T-helper 22 cell (primary cell): ENCODE measurements at places on chromosomes 3 and 15.

- DNase-seq = no peak
Measured at GRCh38 chr3:131743126-131743525, 240.4 kb upstream of the MRPL3 start.

DNA sequence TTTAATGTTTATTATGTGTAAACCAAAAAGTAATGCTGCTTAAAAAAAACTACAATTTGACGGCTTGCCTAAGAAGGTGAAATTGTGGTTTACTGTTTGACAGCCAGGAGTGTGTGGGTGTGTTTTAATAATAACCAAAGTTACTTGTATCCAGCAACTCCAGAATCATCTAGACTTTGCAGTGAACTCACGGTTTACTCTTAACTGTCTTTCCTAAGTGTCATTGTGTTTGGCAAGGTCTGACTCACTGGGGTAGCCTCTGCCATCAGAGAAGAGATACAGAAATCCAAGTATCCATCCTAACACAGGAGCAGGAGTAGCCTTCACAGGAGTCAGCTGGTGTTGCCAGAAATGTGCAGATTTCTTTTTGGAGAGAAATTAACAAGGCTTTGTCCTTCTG is 151.1 kb downstream of the CTNNB1 start:
- DNase-seq = no peak

DNA sequence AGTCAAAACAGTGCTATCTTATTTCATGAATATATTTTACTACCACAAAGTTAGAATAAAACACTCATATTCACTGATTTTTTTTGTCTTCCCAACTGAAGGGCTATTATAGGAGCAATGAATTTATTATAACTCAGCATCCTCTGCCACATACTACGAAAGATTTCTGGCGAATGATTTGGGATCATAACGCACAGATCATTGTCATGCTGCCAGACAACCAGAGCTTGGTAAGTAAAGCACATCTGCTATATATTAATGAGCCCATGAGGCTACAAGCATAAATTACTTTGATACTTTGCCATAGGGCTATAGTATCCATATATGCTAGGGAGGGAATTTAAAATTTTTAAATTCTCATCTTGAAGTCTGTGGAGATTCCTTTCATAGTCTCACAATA is 95.9 kb downstream of the FEZF2 start:
- no peak for DNase-seq

GRCh38 chr3:177787279-177788041 is 590.2 kb upstream of the TBL1XR1 start:
- DNase-seq = no peak

GRCh38 chr3:149369991-149370866 is 7.2 kb downstream of the TM4SF1 start:
- no peak for DNase-seq

GRCh38 chr3:173416070-173416469 is 18.5 kb downstream of the NLGN1 start:
- no peak for DNase-seq

DNA sequence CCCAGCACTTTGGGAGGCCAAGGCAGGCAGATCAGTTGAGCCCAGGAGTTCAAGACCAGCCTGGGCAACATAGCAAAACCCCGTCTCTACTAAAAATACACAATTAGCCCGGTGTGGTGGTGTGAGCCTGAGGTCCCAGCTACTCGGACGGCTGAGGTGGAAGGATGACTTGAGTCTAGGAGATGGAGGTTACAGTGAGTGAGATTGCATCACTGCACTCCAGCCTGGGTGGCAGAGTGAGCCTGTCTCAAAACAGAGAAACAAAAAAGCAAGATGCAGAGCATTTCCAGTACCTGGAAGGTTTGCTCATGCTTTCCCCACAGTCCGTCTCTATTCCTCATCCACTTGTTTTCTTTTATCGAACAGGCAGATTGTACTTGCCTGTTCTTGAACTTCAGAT is 3.8 kb upstream of the PDIA5 start:
- no peak for DNase-seq

- no peak for DNase-seq
Measured at GRCh38 chr3:53705774-53706173, 140.4 kb downstream of the CHDH start.

GRCh38 chr3:168088106-168088720 is 7.5 kb downstream of the GOLIM4 start:
- DNase-seq = no peak
